ENCODE measurements at places on chromosomes 13 and 19. TPM values are rescaled to one million over a fixed set of nuclear protein-coding genes. Genes with fewer than 3 reads are reported as not detected.

DNA sequence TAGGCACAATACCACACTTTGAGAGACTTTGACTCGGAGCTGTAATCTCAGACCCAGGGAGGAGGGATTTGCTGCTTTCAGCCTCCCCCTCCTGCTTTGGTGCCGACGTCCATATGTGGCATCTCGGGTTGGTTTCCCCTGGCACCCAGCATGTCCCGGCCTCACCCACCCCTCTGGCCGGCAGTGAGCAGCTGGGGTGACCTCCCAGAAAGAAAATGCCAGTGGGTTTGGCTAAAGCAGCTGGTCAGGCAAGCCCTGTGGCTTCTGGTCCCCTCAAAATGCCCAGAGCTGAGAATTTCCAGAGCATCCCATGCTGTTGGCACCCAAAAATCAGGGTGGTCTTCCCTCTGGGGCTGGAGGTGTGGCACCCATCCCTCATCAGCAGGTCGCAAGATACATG, 34.1 kb downstream of the INSR start:
- DNase-seq = no peak

CFAP97D2 gene
- not detected for total RNA-seq

DPF1 gene
- total RNA-seq = 3.0 TPM

DNA sequence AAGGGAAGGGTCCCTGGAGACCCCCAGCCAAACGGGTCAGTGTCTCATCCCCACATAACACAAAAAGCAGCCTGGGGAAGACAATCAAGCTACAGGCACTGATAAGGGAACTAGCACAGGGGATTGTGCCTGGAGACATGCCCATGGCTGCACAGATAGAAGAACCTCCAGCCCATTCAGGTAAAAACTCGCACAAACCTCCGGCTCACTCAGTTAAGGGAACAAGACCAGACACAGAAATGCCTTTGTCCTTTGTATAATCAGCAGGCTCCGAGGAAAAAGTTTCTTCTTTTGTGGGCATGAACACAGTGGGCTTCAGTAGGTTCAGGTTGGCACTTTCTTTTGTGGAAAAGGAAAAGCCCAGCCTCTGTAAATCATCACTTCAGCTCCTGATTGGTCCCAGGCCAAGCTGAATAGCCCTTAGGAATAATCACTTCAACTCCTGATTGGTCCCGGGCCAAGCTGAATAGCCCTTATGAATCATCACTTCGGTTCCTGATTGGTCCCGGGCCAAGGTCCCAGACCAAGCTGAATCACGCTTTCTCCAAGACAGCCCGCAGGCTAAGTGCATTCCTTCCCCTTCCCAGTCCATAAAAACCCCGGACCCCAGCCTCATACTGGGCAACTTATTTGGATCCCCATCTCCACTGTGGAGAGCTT, 5.0 kb upstream of the ZNF230 start:
- no peak for DNase-seq

GRCh38 chr19:20038358-20039202, 725 bp downstream of the ZNF682 start:
- DNase-seq = no peak

SOX1 gene
- total RNA-seq = 0.15 TPM

ZNF415 gene
- total RNA-seq = 5.5 TPM

- no peak for DNase-seq
Observed at GRCh38 chr13:100275746-100276145, 186.9 kb downstream of the PCCA start.

Data from H7 (cell line).